Suppressor macrophage treated with lipopolysaccharide for 1 hour (primary cell): ENCODE measurements at places on chromosomes 13 and 19.
A peak's percentile ranks its signal among the peaks of the same experiment; 100 is the strongest.

- DNase-seq, result no peak
These were observed 13.5 kb downstream of the ERICH4 start for GRCh38 chr19:41456342-41456918.

DNA sequence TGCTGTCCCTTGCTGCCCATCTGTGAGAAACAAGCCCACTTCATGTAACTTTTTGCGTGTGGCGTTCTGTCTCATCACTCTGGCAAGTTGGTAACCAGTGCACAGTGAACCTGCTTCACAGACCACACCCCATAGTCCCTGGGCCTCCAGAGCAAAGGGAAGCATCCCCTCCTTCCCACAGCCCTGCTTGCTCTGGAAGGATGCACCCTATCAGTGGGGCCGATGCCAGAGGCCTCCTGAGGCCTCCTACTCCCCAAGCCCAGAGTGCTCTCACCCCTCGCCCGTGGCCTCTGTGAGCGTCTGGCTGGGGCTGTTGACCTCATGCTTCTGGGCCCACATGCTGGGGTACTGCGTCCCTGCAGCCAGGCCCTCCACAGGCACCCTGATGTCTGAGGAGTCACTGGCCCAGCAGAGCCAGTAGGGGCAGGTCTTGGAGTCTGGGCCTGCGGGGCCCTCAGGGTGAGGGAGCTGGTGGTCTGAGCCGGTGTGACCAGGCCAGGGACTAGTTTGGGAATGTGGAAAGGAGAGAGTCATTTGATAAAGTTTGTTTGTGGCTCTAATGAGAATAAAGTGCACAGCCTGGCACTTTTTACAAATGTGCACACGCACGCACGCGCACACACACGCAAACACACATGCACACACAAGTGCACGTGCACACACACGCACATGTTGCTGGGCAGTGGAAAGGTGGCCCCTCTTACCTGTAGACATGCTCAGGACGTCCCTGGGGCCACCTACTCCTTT is 5.1 kb downstream of the TMEM86B start:
- DNase-seq, result no peak

- peak; percentile 98 for DNase-seq
These were observed 47.0 kb upstream of the PNMA8B start for GRCh38 chr19:46542428-46543230.

DNA sequence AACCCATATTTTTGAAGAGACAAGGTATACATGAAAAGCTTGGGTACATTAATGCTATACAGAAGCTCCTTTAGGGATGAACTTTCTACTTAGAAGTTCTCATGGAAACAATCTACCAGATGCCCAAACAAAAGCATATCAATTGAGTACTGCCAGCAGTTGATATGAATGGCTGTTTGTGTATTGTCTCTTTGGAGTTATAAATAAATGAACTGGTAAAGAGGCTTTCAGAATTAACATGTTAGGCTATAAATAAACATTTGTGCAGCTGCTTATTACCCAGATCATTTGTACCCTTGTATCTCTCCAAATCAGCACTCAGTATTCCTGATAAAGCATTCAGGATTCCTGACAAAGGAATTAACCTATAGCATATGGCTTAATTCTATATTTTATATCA is 418.9 kb downstream of the FGF14 start:
- no peak for DNase-seq

DNA sequence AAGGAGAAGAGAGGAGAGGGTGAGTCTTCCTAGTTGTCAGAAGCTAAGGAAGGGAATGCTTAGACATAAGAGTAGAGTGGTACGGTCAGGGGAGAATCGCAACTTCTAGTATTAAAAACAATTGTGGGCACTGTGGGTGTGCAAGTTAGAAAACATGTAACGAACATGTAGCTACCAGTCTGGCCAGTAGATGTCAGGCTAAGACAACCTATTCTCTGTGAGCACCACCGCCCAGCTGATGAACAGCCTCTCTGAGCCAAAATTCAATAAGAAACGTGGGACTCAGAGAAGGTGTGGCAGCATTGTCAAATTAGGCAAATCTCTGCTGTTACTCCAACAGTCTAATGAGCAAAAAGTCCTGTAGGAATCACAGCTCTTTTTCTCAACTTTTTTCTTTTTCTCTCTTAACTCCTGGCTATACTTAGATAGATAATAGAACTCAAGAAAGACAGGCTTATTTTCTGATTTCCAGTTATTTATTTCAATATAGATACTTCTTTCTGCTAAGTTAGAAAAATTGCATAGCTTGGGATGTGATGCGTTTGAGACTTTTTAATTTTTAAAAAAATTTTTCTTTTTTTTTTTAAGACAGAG is 186.2 kb downstream of the USP12 start:
- peak; percentile 83 for DNase-seq

DNA sequence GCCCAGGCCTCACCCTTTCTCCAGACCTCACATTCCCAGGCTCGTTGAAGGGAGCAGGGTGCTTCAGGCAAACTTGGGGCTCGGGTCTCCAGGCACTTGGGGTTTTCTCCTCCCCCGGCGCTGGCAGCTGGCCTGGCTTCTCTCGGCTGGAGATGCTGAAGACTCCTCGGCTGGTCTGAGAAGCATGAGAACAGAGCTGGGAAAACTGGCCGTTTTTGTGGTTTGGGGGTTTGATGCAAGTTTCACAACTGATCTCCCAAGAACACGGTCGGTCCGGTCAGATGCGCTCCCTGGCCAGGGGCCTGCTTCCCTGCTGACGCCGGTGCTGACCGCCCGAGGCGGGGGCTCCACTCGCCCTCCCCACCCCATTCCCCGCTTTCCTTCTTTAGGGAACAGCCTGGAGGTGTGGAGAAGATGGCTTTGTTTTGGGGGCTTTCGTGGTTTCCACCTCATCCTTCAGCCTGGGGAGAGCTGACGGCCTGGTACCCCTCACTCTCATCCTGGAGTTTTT is 35.3 kb downstream of the CEBPA start:
- DNase-seq, result no peak

GRCh38 chr13:46542833-46543232 is 10.1 kb upstream of the LRCH1 start:
- no peak for DNase-seq

DNA sequence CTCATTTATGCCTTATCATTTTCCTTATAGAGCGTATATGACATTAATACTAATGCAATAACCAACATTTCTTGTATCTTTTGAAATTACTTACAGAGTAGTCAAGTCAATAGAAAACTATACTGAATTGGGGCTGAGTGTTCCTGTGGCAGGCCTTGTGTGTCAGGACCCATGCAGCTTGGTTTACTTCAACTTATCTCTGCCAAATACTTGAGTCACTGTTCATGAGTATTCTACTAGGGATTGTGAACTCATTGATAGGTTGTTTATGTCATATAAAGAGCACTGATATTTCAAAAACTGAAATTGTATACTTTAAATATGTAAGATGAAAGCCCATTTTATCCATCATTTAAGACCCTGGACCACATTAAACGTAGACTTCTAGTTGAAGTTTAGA is 688.6 kb upstream of the SLITRK1 start:
- no peak for DNase-seq

DNA sequence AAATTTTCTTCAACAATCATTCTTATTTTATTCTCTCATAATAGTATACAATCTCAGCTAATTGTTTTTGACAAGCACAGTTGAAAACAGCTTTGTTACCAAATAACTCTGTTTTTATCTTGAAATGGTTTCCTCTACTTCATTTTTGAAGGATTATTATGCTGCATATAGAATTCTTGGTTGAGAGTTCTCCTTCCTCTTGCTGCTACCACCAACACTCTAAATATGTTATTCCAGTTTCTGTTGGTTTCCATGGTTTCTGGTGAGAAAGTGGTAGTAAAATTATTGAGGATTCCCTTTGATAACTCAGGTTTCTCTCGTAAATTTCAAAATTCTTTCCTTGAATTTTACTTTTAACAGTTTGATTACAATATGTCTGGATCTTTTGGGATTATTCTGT is 1725.9 kb downstream of the PCDH9 start:
- DNase-seq, result no peak

DNA sequence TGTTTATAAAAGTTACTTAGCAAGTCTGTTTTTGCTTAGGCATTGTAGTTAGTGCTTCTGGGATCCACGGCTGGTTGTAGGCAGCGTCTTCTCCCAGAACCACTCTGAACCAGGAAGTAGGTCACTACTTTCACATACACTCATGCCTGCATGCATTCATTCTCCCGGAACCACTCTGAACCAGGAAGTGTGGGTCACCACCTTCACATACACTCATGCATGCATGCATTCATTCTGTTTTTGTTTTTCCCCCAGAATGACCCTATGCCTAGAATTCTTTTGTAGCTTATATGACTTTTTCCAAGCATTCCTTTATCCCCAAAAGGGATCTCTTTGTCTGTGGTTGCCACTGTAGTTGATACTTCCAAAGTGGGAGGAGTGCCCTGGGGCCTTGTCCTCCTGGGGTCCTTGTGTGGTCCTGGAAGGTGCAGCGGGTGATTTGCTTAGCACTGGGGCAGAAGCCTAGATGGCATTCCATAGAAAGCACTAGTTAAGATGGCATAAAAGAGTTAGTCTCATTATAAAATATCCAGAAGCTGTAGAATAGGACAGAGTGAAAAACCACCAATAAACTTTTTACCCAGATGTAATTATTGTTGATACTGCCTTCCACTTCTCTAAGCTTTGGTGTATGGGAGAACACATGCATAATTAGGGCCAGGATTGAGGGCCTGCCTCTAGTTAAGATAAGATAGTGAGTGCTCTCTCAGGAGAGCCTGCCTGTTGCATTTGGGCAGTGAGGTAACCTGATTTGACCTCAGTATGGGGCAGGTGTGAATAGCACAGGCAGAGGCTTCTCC is 68.6 kb upstream of the TEX29 start:
- DNase-seq, result no peak

DNA sequence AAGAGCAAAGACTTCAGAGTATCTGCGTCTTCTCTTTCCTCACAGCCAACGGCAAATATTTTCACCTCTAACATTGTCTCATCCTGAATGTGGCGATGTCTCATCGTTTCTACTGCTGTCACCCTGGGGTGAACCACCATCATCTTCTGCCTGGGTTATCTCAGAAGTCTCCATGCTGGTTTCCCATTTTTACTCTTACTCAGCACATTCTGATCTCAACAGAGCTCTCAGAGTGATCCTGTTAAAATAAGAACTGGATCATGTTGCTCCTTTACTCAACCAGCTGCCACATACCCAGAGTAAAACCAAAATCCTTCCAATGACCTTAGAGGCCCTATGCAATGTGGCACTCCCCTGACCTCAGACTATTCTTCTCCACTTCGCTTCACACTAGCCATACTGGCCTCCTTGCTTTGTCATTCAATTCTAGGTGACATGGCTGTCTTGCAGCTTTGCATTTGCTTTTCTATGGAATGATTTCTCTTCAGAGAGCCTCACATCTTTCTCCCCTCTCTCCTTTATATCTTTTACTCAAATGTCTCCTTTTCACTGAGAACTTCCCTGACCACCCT is 7.8 kb upstream of the OLFM4 start:
- no peak for DNase-seq

DNA sequence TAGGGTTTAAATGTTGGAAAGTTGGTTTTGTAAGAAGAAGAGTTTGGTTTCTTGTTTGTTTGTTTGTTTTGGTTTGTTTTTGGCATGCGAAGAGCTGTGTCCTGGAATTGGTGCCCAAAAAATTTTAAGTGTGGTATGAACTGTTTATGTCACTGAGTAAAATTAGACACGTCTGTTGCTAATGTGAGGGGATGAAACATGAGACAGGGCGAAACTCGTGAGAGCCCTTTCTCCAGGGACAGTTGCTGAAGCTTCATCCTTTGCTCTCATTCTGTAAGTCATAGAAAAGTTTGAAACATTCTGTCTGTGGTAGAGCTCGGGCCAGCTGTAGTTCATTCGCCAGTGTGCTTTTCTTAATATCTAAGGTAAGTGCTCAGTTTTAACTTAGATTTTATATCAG is at the start of gene SGCG:
Gene SGCG, plus strand, starts transcription at position 269 of the 400 bp plus-strand sequence. CDS start 22,716 bp downstream, outside the sequence.
- no peak for DNase-seq

DNA sequence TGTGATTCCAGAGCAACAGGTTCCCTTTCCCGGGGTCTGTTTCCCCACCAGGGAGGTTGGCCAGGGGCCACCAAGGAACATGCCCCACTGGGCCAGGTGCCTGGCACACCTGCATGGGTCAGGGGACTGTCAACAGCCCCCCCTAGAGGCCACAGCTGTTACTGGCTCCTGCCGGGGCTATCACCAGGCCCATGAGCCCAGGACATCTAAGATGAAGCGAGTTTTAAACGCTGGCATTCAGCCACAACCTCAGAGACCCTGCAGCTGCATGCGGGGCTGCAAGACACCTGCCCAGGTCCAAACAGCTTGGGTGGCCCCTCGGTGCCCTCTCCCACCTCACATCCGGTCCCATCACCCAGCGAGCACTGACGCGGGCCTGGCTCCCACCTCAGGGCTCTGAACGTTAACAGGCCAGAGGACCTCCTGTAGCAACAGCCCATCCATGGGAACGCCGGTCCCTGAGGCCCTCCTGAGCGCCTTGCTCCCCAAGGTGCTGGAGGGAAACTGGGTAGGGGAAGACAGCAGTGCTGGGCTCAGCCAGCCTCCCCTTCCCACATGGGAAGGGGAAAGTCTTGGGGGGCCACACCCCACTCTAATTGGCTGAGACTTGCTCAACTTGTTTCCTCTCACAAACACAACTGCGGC is 12.0 kb downstream of the KHSRP start:
- DNase-seq, result no peak

DNA sequence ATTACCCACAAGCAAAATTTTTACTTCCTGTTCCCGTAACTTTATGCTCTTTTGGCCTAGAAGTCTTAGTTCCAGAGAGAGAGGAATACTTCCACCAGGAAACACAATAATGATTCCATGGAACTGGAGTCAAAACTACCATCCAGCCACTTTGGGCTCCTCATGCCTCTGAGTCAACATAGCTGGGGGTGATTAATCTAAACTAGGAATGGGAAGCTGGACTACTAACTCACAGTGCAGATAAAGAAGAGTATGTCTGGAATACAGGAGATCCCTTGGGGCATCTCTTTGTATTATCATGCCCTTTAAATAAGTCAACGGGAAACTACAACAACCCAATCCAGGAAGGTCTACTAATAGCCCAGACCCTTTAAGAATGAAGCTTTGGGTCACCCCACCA is 8.9 kb upstream of the ELF1 start:
- no peak for DNase-seq
